ENCODE measurements at places on chromosomes 11 and 22. TPM values are rescaled to one million over a fixed set of nuclear protein-coding genes. Genes with fewer than 3 reads are reported as not detected.

DNA sequence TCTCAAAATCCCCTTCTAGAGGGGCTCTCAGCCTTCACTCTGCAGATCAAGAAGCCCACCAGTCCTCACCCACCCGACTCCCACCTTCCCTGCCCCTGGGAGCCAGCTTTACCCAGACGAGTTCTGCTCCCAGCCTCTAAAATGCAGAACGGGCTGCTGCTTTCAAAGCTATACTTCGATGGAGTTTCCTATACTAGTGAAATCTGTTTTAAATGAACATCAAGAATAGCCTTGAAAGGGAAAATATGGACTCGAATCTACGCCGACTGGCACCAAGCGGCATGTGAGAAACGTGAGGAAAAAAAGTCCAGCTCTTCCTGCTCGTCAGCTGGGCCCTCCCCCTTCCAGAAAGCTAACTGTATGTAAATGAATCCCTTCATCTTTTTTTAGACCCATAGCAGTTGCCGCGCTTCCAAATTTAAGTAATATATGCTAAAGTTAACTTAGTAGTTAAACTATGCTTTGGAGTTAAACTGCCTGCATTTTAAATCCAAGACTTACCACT is 211.7 kb downstream of the NTM start:
- DNase-seq = no peak

DNA sequence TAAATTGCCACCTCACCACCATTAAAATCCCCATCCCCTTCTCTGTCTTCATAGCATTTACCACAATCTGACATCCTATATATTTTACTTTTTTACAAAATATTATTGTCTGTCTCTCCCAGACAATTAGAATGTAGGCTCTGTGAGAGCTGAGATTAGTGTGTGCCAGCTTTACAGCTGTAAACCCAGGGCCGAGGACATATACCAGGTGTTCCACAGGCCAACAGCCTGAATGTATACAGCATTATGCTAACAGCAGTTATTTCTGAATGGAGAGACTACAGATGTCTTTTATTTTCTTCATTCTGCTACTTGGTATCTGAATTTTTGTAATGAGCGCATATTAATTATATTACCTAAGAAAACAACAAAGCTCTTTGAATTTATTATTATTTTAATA is 36.7 kb downstream of the FZD4 start:
- DNase-seq = no peak

DNA sequence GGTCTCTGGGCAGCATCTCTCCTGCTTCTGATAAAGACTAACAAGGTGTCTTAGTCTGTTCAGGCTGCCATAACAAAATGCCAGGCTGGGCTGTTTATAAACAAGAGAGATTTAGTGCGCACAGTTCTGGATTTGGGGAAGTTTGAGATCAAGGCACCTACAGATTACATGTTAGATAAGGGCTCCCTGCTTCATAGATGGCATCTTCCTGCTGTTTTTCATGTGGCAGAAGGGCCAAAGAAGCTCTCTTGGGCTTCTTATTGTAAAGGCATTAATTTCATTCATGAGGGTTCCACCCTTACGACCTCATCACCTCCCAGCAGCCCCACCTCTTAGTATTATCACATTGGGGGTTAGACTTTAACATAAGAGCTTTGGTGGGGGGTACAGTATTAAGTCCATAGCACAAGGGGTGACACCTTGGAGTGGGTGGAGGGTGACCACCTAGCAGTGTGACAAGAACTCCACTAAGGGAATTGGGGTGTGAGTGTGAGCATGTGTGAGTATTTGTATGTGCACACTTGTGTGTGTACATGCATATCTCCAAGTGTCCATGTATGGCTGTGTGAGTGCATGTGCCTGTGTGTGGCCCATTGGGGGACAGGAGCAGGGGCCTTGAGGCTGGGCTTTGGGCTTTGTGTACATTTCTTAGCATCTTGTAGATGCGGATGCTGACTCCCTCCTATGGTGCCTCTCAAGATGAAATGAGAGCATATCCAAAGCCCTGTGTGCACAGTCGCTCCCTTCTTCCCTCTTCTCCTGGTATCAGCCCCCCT is 42.7 kb downstream of the BCR start:
- no peak for DNase-seq

DNA sequence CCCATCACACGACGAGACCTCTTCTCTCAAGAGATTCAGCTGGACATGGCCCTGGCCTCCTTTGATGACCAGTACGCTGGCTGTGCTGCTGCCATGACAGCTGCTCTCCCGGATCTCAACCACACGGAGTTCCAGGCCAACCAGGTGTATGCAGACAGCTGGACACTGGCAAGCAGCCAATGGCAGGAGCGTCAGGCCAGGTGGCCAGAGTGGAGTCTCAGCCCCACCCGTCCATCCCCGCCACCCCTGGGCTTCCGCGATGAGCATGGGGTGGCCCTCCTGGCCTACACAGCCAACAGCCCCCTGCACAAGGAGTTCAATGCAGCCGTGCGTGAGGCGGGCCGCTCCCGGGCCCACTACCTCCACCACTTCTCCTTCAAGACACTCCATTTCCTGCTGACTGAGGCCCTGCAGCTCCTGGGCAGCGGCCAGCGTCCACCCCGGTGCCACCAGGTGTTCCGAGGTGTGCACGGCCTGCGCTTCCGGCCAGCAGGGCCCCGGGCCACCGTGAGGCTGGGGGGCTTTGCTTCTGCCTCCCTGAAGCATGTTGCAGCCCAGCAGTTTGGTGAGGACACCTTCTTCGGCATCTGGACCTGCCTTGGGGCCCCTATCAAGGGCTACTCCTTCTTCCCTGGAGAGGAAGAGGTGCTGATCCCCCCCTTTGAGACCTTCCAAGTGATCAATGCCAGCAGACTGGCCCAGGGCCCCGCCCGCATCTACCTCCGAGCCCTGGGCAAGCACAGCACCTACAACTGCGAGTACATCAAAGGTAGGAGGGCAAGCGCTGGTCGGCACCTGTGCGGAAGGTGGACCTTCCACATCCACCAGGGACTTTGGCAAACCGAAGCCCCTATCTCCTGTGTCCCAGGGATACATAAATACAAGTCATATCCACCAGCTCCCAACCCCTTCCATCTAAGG is 11.3 kb downstream of the CHRNA10 start:
- no peak for DNase-seq

The SAA1 gene
- total RNA-seq = not detected

The FGF19 gene
- total RNA-seq = not detected

DNA sequence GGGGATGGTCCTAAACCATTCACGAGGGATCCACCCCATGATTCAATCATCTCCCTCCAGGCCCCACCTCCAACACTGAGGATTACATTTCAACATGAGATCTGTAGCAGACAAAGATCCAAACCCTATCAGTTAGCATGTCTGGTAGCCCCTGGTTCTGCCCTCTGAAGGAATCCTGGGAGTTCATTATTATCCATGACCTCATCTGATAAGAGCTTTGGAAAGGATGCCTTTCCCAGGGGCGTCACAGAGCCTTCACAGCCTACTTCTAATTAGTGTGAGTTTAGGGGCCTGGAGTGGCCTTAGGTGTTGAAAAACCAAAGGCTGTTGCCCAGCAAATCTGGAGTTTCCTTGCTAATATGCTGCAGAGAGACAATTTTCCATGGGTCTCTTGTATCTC is 8.6 kb upstream of the EIF3M start:
- no peak for DNase-seq

GRCh38 chr22:40610329-40610850 is 26.1 kb downstream of the MRTFA start:
- DNase-seq = no peak

DNA sequence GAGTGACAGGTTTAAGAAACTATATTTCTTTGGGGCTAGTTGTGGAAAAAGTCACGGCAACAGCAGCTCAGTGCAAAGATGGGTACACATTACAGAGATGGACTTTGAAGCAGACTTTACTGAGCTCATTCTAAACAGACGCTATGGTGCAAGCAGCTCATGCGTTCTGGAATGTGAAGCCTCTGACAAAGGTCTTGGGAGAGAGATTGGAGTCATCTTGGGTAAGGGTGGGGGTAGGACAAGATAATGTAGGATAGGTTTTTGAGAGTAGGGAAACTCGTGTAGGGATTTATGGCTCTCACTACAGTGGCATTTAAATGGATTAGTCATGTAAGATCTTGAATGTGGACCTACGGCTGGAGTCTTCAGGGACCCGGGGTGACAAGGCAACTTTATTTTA is 36.2 kb upstream of the CLMP start:
- DNase-seq = no peak

The INS gene
- not detected for total RNA-seq

The SLC22A12 gene
- not detected for total RNA-seq

The SHANK2 gene
- not detected for total RNA-seq

- no peak for DNase-seq
Measured at GRCh38 chr11:8233691-8234424, 29.8 kb downstream of the LMO1 start.

- no peak for DNase-seq
Measured at GRCh38 chr11:68776442-68777235, 25.3 kb upstream of the TESMIN start.

Measured in naive thymus-derived CD4-positive, alpha-beta T cell (primary cell).